ENCODE measurements at places on chromosomes 4 and X. TPM values are rescaled to one million over a fixed set of nuclear protein-coding genes. Genes with fewer than 3 reads are reported as not detected.
A peak's percentile ranks its signal among the peaks of the same experiment; 100 is the strongest.

DNA sequence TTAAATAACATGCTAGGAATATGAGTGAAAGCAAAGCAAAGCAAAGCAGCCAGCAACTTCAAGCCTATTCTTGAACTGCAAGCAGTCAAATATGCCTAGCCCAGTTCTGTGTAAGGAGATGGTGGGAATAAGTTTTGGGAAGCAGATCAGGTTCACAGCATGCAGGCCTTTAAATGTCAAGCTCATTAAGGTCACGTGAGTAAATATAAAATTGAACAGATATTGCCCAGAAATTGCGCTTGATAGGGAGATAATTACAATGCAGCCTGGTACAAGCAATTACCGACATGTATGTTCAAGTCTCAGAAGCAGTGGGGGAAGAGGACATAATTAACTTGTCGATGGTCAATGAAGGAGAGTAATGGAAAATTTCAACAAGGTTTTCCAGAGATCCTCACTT lies 6.0 kb downstream of the GNPDA2 start:
- DNase-seq: no peak

DNA sequence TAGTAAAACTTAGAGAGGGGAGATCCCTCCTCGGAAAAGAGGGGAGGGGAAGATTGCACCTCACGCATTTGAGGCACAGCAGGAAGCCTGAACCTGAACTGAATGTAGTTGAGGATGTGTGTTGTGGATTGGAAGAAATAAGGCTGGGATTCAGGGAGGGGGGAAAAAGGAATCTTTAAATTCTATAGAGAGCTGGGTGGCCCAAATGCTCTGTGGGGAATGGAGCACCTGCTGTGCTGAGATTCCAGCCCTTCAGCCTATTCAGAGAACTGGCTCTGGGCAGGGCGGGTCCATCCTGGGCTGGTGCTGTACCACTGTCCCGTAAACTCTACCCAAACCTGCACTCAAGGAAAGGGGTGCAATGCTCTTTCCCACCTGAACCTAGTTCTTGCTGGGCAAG lies 4.1 kb downstream of the FOXO4 start:
- no peak for DNase-seq

DNA sequence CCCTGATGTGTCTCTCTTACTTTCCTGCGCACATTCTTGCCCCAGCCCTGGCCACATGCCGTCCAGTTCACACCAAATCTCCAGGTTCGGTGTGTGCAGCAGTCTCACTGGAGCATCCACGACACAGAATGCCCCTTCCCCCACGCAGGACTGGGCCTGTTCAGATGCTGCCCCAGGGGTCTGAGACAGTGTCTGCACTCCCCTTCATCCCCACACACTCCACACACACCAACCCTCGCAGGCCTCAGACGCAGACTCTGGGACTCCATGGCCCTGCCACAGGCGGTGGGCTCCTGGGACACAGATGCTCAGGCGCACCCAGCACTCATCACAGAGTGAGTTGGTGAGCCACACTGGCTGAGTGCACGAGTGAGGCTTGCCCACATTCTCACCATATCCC lies 83.9 kb downstream of the AFAP1 start:
- no peak for DNase-seq

- no peak for DNase-seq
These were observed 164.1 kb upstream of the STS start for GRCh38 chrX:6983207-6983955.

- no peak for DNase-seq
These were observed 276.5 kb upstream of the AGTR2 start for GRCh38 chrX:115894087-115894486.

GRCh38 chr4:15131551-15131950 lies 129.3 kb downstream of the CPEB2 start:
- DNase-seq: no peak

- DNase-seq: no peak
These were observed 1083.5 kb downstream of the PCDH7 start for GRCh38 chr4:31803526-31804195.

DNA sequence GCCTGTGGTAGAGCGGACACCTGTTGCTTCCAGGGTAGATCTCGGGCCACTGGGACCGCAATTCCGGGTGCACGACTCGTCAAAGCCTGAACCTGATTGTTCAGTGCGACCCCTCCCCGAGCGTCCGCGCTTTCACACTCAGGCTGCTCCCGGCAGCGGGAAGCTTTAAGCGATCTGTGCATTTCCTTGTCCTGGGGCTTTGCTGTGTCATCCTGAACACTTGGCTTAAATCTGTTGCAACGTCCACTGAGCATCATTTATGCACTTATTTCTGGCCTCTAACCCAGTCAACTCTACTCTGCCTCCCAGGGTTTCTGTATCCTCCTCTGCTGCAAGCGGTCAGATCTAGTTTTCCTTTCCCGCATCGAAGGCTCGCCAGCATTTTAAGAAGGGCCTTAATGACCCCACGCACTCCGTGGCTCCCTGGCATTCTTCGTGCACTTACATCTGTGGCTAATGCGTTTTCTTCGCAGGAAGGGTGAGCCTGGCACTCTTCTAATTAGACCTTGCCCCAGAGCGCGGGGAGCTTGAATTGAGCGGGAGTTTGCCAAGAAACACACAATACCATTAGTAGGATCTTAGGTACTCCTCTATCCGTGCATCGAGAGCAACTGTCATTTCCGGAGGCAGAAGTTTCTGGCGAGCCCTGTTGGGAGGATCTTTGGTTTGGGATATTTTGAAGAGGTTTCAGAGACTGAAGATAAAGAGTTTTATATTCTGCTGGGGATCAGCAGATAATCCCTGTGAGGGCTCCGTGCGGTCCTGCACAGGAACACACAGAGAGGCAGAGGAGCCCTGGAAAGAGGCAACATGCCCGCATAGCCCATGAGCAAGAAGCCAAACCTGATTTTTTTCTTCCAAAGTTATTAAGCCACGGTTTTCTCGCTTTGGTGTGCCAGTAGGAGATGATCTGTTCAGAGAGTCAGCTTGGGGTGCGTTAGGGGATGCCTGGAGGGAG lies 654 bp upstream of the DDIT4L start:
- no peak for DNase-seq

- DNase-seq: no peak
These were observed 74.4 kb downstream of the AFF1 start for GRCh38 chr4:87009095-87009648.

DNA sequence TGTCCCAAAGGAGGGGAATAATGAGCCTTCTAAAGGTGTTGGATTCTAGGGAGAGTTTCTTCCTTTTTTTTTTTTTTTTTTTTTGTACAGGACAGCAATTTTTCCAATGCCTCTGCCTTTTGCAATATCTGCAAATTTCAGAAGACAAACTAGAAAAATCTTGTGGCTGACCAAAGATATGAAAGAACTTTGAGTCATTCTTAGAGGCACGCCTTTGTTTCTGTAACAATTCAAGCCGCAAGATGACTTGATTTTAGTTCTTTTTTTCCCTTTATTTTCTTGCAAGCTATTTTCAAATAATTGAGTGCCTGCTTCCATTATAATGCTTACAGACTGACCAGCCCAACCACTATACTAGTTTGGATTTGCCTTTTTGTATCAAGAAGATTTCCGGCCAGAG lies 47.6 kb upstream of the UXT start:
- no peak for DNase-seq

- peak; percentile 42 for DNase-seq
These were observed 17.8 kb downstream of the WDR1 start for GRCh38 chr4:10098780-10099160.

- no peak for DNase-seq
These were observed 67.3 kb upstream of the DDIT4L start for GRCh38 chr4:100257567-100257966.

DNA sequence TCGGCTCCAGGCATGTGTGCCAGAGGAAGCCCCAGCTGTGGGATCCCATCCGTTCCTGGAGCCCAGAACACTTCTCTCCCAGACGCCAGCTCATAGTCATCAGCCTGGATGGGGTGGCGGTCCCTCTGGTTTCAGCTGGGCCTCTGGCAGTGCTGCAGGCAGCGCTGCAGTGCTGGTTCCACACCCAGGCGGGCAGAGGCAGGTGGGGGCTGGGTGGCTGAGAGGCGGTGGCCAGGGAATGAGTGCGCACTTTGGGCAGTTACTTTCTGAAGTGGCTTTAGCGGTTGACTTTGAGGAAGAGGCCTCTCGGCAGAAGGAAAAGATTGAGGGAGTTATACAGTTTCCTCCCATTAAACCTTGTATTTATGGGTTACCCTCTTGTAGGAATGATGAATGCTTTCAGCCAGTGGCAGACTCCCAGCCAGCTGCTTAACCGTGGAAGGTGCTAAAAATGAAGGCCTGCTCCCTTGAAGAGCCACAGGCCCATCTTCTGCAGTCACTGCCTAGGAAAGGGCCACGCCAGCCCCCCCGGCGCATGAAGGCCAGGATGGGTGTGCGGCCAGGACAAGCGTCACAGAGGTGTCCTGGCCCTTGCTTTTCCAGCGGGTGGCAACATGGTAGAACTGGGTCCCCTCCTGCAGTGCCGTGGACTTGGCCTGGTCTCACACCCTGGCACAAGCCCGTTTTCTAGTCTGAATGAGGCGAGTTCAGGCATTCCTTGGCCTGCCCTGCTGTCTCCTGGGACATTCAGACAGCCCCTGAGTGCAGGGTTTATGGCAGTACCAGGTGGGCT lies 9.9 kb downstream of the TADA2B start:
- no peak for DNase-seq

GRCh38 chrX:275967-276580 lies 5.1 kb upstream of the PLCXD1 start:
- DNase-seq: peak; percentile 39

GRCh38 chr4:92678292-92678691 lies 374.5 kb downstream of the GRID2 start:
- no peak for DNase-seq

- no peak for DNase-seq
These were observed 48.7 kb upstream of the BCOR start for GRCh38 chrX:40146262-40147125.

- DNase-seq: peak; percentile 31
These were observed 155.8 kb downstream of the ANTXR2 start for GRCh38 chr4:79917246-79917645.

DNA sequence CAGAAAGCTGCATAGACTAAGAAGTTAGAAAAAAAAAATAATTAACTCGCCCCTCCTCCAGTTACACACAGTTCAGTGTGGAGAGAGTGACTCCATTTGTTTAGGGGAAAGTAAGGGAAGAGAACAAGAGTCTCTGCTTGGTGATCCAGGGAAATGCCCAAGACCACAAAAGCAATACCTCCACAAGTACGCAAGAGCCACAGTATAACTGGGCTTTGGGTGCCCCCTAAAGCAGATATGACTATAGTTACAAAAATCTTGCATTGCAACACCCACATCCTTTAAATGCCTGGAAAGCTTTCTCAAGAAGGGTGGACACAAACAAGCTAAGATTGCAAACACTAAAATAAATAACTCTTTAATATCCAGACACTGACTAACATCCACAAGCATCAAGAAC lies 164.2 kb upstream of the NRK start:
- DNase-seq: no peak

DNA sequence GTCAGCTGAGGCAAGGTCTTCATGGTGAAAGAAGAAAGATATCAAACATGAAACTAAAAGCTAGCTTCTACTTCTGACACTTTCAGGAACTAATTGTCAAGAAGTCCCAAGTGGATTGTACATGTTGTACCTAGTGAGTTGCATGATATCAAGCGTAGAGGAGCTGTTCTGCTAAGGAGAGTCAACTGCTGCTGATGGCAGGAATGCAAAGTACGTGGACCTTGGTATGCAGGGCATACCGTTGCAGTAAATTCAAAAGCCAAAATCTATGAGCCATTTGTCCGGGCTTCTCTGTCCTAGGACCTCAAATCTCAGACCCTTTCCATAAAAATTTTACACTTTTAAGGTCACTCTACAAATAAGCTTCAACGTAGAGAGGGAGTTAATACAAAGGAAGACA lies 446.2 kb downstream of the KCTD8 start:
- DNase-seq: no peak

DNA sequence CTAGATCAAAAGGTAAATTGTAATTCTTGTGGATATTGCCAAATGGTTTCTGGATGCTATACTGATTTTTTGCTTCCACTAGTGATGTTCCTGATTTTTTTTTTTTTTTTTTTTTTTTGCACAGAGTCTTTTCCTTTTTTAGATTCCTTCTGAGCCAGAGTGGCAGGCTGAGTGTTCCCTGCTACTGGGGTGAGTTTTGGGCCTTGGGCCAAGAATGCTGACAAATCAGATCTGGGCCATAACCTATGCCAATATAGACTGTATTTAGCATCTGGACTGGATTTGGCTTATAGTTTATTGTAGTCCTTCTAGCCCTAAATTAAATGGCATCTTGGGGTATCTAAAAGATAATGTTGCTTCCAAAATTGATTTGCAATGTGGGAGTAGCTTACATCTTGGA lies 52.8 kb downstream of the REPS2 start:
- no peak for DNase-seq

The DIAPH2 gene
- 6.6 TPM for polyA plus RNA-seq

The ADGRG4 gene
- not detected for polyA plus RNA-seq

The UGT8 gene
- not detected for polyA plus RNA-seq

The ERCC6L gene
- 0.52 TPM for polyA plus RNA-seq

The NAA11 gene
- polyA plus RNA-seq: not detected

The SPANXA1 gene
- not detected for polyA plus RNA-seq

The SPATA4 gene
- not detected for polyA plus RNA-seq

The VCX3B gene
- polyA plus RNA-seq: not detected

The CITED1 gene
- not detected for polyA plus RNA-seq

The IL21 gene
- not detected for polyA plus RNA-seq

The ETDB gene
- polyA plus RNA-seq: not detected

Measured in CD4-positive, CD25-positive, alpha-beta regulatory T cell (primary cell).